8988T (cell line): ENCODE measurements at places on chromosomes 7 and 10.

DNA sequence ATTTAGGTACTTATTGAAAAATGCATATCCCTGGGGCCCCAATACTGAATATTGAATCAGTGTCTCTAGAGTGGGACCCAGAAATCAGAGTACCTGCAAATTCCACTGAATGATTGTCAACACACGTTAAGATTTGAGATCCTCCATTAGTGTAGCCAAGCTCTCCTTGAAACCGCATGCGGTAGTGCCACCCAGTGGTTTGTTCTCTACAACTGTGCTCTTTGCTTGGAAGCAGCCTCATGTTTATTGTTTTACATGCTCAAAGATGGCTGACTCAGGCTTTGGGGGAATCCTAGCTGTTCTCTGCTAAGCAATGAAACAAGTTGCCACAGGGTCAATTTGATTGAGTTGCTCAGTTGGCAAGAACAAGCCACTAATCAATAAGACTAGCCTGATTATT is 340.2 kb upstream of the CELF2 start:
- DNase-seq, result no peak

DNA sequence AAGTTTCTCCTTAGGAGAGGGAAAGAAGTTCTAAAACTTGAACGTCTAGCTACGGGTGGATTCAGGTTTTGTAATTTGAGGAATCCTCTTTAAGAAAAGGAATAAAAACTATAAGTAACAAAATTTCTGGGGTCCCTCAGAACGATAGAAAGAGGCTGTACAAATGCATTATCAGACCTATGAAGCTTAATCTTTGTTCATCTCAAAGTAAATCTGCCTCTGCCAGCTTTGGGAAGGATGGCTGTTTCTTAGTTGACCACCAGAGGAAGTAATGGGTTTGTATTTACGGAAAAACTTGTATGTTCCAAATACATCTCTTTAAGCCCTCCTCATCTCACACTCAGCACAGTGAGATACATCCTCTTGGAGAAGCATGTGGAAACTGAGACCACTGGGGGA is 864 bp downstream of the PSTK start:
- peak; percentile 20 for DNase-seq

- DNase-seq, result no peak
These were observed 531.3 kb downstream of the ATRNL1 start for GRCh38 chr10:115624448-115624847.

DNA sequence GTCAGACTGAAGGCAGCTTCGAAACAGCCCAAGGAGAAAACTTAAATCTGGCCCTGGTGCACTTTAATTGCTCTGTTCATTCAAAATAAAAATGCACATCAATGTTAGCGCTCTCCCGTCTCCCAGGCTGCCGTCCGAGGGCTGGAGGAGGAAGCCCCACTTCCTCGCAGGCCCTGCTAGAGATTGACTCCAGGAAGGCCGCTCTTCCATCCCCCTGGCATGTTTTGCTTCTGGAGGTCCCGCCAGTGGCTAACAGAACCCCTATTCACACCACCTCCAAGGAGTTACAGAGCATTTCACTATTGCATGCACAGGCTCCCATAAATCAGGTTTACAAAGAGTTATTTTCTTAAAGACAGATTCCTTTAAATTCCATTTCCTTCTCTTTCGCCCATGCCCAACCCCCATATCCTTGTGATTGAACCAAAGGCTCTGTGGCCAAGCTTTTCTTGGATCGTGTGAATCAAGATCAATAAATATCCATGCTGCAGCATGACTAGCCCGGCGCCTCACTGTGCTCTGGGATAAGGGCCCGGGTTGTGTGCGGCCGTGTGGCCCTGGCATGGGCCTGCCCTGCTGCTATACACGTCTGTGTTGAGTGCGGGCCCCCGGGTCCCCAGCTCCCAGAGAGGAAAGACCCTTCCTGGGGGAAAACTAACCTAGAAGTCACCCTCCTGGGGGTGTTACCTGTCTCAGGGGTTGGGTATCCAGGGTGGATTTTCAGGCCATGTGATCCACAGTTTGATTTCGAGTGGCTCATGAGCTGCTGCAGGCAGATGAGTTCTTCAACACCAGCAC is 118.7 kb upstream of the GDF10 start:
- no peak for DNase-seq

DNA sequence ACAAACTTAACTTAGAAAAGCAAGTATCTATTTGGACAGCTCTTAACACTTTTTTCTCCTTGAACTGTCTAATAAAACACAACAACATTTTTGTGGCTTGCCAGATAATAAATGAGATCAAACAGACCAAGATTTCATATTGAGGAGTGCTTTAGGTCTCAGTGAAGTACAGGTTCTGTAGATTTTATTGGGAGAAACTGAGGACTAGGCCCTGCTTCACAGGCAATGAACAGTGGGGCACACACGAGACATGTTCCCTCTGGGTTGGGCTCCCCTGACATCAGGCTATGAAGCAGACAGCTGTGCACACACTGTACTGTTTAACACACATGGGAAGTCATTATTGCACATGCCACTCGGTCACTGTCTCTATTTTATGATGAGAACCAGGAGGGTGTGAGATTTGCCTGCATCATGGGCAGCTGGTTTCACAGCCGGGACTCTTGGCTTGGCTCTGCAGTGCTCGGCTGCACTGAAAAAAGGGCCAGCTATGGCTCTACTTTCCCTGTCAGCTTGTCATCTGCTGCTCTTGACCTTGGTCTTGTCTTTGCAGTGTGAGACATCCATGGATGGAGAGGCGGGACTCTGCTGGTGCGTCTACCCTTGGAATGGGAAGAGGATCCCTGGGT is 4.2 kb downstream of the IGFBP1 start:
- DNase-seq, result no peak

- no peak for DNase-seq
These were observed 73.2 kb upstream of the TPK1 start for GRCh38 chr7:144908943-144909556.

DNA sequence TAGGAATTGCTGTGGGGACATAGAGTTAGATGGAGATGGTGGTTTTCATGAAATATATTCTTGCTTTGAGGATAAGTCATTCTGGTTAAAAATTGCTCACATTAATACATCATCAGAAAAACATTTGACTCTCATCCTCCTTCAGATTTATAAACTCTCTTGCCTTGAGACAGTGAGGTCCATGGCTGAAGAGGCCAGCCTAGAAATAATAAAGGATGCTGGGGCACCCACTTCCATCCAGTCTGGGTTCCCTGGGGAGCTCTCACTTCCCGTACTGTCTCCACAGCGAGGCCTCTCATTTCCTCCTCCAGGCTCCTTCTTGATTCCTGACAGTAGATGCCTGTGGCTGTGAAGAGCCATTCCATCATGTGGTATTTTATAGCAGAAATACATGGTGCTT is 73.3 kb upstream of the PRKG1 start:
- no peak for DNase-seq

DNA sequence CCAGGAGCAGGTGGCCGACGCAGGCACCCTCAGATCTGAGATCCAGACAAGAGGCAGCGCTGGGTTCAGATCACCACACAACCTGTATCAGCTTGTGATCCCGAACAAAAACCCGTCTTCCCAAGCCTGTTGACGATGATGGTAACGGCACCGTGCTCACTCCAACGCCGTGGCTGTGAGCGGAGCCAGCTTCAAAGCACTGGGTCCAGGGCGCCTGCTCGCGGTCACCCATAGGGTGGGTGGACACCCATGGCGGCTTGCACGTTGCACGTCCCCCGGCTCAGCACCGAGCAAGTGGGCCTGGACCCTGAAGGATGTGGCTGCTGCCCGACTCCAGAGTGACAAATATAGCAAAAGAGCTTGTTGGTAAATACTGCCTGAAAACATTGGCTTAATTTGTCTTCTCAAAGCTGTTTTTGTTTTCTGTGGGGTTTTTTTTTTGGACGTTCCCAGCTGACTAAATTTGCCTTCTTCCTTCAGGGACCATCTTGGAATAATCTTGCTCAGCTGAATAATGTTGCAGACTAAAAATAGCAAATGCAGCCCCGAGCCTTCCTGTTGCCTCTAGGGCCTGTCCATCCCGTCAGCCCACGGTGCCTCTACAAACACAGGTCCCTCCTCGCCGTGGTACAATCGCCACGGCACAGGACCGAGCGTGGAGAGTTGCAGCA is 41.0 kb downstream of the FOXK1 start:
- DNase-seq, result no peak

DNA sequence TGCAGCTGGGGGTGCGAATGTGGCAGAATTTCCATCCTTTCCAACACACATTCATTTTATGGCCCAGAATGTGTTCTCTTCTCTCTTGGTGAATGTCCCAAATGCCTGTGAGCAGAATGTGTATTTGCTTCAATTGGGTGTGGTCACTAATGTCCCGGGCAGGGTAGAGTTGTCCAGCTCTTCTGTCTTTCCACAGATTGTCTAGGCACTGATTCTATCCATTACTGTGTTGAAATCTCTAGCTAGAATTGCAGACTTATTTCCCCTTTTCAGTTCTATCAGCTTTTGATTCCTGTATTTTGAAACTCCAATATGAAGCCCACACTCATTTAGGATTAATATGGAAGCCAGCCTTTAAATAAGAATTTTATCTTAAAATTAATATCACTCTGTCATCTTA is 14.0 kb upstream of the AKR1E2 start:
- no peak for DNase-seq

DNA sequence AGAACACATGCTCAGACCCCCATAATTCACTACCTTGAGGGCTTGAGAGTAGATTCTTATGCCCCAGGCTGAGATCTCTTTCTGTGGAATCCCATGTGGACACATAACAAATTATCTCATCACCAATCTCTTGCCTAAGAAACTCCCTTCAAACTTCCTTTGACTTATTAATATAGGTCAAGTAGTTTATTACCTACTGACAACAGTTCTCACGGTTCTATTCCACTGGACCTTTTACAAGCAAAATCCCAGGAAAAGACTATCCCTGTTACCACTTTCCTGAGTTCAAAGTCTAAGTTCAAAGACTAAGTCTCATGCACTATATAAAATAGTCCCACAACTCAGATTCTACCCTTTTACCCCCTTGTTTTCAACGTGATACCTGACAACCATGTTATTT is 754.7 kb downstream of the SUGCT start:
- DNase-seq, result no peak

DNA sequence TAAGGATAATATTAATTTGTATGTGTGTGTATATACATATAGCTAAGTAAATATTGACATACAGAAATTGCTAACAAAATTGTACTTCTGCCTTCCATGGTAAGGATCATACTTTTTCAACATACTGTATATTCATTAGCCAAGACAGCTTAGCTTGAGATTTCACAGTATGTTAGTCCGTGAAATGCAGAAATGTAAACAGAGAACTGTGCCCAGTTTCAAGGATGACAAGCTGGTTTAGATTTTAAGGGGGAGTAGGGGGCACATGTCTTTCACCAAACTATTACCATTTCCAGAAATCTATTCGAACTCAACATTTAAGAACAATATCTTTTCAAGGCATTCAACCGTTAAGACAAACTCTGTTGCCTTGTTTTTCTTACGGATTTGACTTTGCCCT is 182.2 kb downstream of the SORCS1 start:
- DNase-seq, result no peak

- DNase-seq, result no peak
These were observed 25.6 kb downstream of the CDC123 start for GRCh38 chr10:12221323-12222298.

GRCh38 chr10:103227416-103227815 is 18.3 kb upstream of the RPEL1 start:
- no peak for DNase-seq

DNA sequence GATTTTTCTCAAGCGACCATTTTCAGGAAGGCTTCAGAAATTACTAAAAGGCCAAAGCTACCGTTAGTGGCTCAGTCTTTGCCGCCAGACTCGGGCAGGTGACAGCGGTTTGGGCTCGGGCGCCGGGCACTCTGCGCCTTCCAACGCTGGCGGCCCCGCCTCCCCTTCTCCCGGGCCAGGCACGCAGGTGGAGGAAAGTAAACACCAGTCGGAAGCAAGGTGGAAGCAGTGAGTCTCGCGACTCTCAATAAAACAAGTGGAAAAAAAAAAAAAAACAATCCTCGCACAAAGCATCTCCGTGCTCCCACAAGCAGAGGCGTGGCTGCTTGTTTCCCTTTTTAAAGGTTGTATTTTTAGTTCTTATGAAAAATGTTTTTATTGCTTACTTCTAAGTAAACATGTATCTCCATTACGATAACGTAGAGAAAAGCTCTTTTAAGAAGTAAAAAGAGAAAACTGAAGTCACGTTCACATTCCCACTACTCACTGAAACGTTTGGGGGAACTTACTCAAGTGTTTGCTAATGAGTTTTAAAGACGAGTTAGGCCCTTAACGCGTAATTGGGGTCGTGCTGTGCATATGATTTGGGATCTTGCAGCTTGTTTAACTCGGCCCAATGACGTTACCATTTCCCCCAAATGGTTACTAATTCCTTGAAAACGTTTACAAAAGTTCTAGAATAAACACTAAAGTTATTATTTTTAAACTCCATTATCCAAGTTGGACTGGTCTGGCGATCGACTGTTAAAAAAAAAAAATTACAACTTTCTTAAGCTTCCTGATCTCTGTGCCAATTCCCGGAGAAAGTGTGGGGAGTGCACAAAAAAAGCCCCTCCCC is 864 bp downstream of the CDCA7L start:
- no peak for DNase-seq

DNA sequence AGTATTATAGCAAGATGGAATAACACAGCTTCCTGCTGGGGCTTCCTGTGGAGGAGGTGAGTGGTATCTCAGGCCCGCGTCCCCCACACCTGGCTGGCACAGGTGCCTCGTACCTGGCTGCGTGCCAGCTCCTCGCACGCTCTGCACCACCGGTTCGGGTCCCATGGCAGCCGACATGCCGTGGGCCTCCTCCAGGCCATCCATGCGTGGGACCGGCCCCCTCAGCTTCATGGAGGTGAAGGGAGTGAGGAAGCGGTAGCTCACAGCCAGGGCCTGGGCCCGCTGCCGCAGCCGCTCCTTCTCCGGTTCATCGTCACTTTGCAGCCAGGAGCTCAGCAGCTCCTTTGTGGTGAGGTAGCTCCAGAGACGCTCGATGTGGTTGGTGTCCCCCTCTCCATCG is 90.4 kb downstream of the ITIH5 start:
- no peak for DNase-seq

GRCh38 chr7:148941598-148942275 is 57.6 kb upstream of the EZH2 start:
- no peak for DNase-seq

- DNase-seq, result no peak
These were observed 165.5 kb downstream of the FAM107B start for GRCh38 chr10:14609178-14609577.

GRCh38 chr10:120612756-120613155 is 155.7 kb downstream of the PLPP4 start:
- DNase-seq, result no peak

- DNase-seq, result no peak
These were observed 477.3 kb upstream of the CELF2 start for GRCh38 chr10:10540398-10540797.

GRCh38 chr7:150595361-150595760 is 28.2 kb downstream of the GIMAP4 start:
- DNase-seq, result no peak

DNA sequence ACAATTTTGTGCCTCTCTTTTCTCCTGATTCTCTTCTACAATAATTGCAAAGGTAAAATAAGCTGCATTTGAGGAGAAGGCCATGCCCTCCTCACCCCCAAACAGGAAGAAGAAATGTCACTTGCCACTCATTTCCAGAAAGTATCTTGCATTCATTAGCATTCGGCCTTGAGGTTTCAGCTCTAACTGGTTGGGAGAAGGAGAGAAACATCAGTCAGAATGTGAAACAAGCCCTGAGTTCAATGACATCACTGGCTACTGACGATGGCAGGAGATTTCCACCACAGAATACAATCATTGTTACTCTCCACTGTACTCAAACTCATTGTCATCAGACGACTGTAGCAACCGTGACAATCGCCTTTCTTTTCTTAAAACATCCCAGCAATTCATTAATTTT is 72.8 kb downstream of the PRKCQ start:
- no peak for DNase-seq
